Aorta (tissue), 5 donors: ENCODE measurements at places on chromosomes 12 and 14. TPM values are rescaled to one million over a fixed set of nuclear protein-coding genes. Genes with fewer than 3 reads are reported as not detected.

Gene RND1
- total RNA-seq = 3.7 TPM

Gene DAD1
- total RNA-seq = 143 TPM

Gene KLHDC1
- total RNA-seq = 10.1 TPM

Gene GNG2
- total RNA-seq = 15.0 TPM

Gene HOXC6
- total RNA-seq = 17.1 TPM

Gene ERBB3
- 3.2 TPM for total RNA-seq

Gene RNFT2
- 3.1 TPM for total RNA-seq

Gene APOF
- not detected for total RNA-seq

Gene SLC15A4
- 36.2 TPM for total RNA-seq

Gene L2HGDH
- total RNA-seq = 2.1 TPM

Gene KCNH5
- total RNA-seq = not detected

Gene PMCH
- not detected for total RNA-seq

Gene CD4
- total RNA-seq = 40.6 TPM

Gene SMCO2
- 0.52 TPM for total RNA-seq

Gene ACTN1
- total RNA-seq = 883 TPM

Gene RNASE1
- 264 TPM for total RNA-seq

Gene TSHR
- total RNA-seq = 0.29 TPM

Gene GZMH
- not detected for total RNA-seq

Gene MIP
- total RNA-seq = not detected

Gene ADAMTS20
- total RNA-seq = not detected

Gene RPS26
- 69.1 TPM for total RNA-seq

Gene ANG
- total RNA-seq = 22.1 TPM

Gene RD3L
- total RNA-seq = not detected
